ENCODE measurements at places on chromosomes 2 and 18. TPM values are rescaled to one million over a fixed set of nuclear protein-coding genes. Genes with fewer than 3 reads are reported as not detected.

KIAA2012 gene
- total RNA-seq = not detected

PTPRN gene
- total RNA-seq = not detected

MAP2 gene
- total RNA-seq = 0.86 TPM

CCDC178 gene
- not detected for total RNA-seq

GCA gene
- total RNA-seq = 10.4 TPM

TEX44 gene
- total RNA-seq = not detected

CAPN10 gene
- 83.7 TPM for total RNA-seq

ARHGAP15 gene
- 154 TPM for total RNA-seq

COLEC11 gene
- total RNA-seq = not detected

INHBB gene
- total RNA-seq = not detected

UGT1A3 gene
- not detected for total RNA-seq

UGT1A7 gene
- total RNA-seq = not detected

TNFAIP6 gene
- not detected for total RNA-seq

KCNIP3 gene
- total RNA-seq = not detected

PASK gene
- total RNA-seq = 103 TPM

SERPINB5 gene
- not detected for total RNA-seq

LIMS2 gene
- 14.5 TPM for total RNA-seq

ACTG2 gene
- total RNA-seq = 0.79 TPM

RMND5A gene
- 31.7 TPM for total RNA-seq

PTPN18 gene
- total RNA-seq = 58.2 TPM

SCN9A gene
- total RNA-seq = 0.06 TPM

CBLN2 gene
- total RNA-seq = not detected

Measured in T-cell (primary cell).